ENCODE measurements at places on chromosomes 2 and 18.

DNA sequence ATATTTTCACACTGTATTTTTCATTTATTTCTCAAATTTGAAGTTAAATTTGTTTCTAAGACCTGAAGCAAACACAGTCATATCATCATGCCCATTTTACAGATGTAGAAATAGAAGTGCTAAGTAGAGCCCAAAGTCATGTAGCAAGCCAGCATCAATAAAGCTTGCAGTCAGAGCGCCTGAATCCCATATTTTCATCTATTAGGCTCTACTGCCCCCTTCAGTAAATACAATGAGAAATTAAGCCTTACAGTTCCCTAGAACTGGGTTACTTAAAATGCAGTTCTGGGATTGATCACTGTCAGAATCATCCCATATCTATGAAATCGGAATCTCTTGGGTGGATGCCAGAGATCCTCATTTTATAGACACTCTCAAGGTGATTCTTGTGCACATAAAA lies 419.9 kb downstream of the TGIF1 start:
- DNase-seq, result no peak

- no peak for DNase-seq
These were observed 36.8 kb downstream of the CHST10 start for GRCh38 chr2:100380681-100381080.

GRCh38 chr18:22691946-22692710 lies 241.0 kb upstream of the RBBP8 start:
- no peak for DNase-seq

DNA sequence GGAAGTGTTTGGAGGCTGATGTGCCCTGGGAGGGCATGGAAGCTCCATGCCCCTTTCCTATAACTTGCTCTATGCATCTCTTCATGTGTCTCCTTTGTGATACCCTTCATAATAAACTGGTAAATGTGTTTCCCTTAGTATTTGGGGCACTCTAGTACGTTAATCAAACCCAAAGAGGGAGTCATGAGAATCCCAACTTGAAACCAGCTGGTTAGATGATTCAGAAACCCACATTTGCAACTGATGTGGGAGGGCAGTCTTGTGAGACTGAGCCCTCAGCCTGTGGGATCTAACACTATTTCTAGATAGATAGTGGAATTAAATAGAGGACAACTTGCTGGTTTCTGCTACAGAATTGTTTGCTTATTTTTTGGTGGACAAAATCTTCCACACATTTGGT lies 20.3 kb downstream of the ANKRD30B start:
- no peak for DNase-seq

GRCh38 chr2:152054593-152054992 lies 44.3 kb downstream of the CACNB4 start:
- DNase-seq, result no peak

DNA sequence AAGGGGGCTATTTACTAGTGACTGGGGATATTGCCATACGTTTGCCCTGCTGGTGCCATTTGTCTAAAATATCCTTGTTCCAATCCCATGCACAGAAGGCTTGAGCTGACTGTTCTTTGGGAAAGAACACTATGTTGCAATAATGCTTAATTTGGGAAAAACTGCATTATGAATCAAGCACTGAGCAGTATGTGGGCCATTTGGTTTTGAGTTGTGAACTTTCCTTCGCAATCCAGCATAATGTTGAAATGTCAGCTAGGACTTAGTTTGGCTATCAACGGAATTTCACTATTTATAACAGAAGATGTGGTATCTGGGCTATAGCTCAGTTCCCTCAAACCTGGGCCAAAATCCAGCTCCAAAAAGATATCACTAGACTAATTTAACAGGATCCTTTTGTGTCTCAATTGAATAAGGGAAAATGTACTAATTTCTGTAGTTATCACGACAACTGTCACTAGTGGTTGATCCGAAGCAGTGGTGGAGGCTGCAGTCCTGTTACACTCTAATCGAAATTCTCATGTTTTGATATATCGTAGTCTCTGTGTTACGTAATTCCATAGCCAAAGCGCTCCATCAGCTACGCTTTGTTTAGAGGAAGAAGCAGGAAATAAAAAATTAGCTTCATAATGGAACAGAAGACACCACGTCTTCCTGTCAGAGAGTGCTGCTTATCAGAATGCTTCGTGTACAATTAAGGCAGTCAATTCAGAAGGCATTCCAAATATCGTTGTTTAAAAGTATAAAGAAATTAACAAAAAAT lies 686.8 kb upstream of the SALL3 start:
- no peak for DNase-seq

GRCh38 chr18:29009250-29009803 lies 832.4 kb upstream of the CDH2 start:
- no peak for DNase-seq

- no peak for DNase-seq
These were observed 270.8 kb downstream of the NYAP2 start for GRCh38 chr2:225670111-225670974.

DNA sequence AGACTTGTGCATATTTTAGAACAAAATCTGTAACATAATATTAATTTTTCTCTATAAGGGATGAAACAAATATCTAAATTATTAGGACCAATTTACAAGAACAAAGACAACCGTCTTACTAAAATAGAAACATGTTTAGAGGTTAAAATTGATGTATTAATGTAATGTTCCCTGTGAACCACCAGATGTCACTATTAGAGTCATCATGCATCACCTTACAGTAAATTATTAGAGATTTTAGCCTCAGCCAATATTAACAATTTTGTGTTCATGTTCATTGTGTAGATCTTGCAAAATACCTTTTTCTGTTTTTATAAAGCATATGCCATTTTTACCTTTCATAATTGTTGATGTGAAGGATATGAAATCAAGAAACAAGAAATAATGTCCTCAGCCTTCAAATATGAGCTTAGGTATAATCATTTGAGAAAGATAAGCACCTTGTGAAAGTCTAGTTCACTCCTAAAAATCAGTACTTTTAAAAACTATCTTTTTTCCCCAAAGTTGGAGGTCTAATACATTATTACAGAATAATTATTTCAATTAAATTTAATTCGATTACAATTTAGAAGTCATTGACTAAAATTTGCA lies 344.3 kb upstream of the KCNH7 start:
- no peak for DNase-seq

GRCh38 chr2:203650860-203651613 lies 55.4 kb upstream of the CD28 start:
- DNase-seq, result no peak

- no peak for DNase-seq
These were observed 87.5 kb upstream of the CTAGE1 start for GRCh38 chr18:22505141-22505591.

DNA sequence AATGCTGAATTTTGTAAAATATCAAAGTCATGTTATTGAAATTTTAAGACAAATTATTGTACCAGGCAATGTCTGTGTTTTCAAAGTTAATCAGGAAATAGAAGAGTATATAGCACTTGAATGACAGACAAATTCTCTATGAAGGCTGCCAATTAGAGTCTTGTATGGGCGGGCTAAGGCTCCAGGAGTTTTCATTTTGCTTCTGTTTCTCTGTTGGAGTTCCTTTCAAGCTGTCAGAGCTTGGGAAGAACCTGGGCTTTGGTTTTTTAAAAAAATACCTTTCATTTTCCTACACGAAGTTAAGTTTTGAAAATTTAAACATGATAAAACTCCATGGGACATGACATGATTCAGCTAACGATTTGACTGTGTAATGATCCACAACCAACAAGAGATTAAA lies 339.0 kb upstream of the KCNH7 start:
- DNase-seq, result no peak

DNA sequence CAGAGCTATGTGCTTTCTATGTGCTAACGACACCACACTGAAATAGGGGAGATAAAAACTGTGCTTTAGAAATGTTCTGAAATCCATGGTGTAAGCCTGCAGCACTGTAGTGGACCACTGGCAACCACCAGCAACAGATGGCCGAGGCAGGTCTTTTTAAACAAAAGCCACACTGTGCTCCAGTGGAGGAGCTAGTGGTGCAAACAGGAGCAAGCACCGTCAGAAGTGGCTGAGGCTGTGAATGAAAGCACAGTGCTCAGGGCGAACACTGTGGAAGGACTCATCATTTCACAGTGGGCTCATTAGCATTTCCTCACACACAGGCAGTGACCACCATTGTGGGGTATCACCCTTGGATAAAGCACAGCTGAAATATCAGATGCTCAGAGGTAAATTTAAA lies 22.9 kb upstream of the MTX2 start:
- DNase-seq, result no peak

DNA sequence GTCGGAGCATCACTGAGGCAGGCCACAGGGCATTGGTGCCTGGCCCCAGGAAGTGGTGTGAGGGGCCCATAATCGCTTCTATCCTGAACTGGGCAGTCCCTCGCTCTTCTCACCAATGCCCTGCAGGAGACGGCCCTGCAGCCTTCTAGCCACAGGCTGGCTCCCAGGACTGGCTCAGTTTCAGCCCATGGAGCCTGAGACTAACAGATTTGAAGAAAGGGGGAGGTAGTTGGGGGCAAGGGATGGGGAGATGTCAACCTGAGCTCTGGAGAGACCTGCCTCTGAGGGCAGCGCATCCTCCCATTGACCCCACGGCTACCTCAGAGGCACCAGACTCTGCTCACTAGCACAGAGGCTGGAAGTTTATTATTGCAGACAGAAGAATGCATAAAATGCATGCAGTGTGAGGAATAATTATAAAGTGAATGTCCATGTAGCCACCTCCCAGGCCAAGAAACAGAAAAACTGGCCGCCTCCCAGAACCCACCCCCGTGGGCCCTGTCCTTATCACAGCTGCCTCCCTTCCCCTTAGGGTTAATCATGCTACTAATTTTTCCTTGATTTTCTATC lies 1.4 kb downstream of the TOGARAM2 start:
- no peak for DNase-seq

DNA sequence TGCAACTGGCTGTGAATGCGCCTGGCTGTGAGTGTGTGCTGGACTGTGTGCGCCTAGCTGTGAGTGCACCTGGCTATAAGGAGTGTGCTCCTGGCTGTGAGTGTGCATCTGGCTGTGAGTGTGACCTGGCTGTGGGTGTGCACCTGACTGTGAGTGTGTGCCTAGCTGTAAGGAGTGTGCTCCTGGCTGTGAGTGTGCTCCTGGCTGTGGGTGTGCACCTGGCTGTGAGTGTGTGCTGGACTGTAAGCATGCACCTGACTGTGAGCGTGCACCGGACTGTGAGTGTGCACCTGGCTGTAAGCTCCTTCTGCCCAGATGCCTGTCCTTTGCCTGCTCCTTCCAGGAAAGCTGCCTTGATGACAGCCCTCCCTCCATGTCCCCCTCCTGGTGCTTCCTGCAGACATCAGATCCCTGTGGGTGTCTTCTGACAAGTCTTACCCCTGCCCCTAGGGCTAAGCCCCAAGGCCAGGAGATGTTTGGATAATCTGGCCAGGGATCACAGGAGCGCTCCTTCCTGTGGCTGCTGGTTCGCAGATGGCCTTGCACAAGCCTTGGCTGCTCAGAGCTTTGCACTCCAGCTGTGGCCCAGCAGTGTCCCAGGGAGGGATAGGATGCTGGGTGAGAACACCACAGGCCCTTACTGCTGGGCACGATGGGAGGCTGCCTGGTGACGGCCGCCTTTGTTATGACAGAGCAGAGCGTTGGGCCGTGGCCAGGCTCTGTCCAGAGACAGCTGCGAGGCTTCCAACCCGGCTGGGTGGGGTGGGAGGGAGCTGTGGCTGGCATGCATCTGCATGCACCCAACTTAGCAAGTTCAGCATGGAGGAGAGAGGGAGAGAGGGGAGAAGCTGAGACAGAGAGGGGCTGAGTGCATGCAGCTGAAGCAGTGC lies 89.9 kb downstream of the GLI2 start:
- no peak for DNase-seq

- no peak for DNase-seq
These were observed 21.5 kb upstream of the PELI1 start for GRCh38 chr2:64165706-64166105.

DNA sequence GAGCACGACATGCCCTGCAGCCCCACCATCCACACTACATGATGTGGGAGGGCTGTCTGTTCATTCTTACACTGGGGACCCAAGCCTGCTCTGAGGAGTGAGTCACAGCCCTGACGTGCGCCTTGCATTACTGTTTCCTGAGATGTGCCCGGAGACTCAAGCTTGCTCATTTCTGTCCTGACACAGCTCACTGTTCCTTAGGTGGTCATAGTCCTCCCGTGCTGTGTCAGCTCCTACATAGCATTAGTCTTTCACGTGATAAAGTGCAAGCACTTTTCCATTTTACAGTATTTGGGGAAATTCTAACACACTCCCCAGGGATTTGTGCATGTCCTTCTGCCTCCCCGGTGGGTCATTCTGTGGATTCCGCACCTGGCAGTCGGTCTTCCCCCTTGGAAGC lies 46.2 kb upstream of the TRIM43B start:
- no peak for DNase-seq

GRCh38 chr2:176494949-176495353 lies 225.7 kb downstream of the MTX2 start:
- DNase-seq, result no peak

DNA sequence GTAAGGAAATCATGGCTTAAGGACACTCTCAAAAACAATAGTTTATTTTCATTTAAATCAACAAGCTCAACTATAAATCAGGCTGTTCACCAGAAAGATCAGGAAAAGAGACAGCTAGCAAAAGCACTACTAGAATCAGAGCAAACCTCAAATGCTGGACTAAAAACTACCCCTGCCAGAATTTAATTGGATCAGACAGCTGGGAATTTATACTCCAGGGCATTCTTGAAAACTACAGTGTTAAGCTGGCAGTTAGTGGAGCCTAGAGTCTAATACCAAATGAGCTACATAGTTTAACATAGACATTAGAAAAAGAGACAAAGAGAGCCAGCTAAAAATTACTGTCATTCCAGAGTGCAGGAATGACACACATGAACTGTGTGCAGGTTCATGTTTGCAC lies 1016.4 kb upstream of the CRIM1 start:
- DNase-seq, result no peak

- peak; percentile 66 for DNase-seq
These were observed 64.1 kb downstream of the CHRNA1 start for GRCh38 chr2:174699993-174700766.

DNA sequence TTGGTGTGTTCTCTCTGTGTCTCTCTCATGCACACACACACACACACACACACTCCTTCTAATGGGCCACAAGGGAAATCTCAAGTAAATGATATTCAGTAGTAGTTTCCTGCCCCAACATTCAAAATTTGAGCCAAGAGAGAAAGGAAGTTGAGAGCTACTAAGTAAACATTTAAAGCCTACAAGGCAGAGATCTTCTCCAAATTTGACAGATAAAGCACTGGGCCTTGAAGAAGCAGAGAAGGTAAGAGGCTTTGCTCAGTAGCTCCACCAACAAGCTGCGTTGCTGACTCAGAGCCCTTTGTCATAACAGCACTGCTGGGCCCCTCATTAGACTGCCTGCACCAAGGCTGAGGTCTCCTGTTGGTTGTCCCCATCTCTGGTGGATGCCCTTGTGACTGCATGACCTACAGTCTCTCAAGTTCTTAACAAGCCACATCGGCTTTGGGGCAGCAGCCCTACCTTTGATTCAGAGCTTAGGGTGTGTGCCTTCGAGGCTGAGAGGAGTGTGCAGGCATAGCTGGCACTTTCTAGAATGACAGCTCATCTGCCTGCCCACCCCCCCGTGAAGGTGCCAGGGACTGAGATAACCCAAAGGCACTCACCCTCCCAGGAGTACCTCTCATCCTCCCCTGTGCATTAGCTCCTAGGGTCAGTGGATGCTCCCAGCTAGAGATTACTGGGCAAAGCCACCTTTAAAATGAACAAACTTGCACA lies 32.3 kb upstream of the NEB start:
- no peak for DNase-seq

GRCh38 chr2:34998741-34999140 lies 1356.8 kb upstream of the CRIM1 start:
- DNase-seq, result no peak

- DNase-seq, result peak; percentile 76
These were observed 138.0 kb downstream of the CTIF start for GRCh38 chr18:48676756-48677368.

- DNase-seq, result no peak
These were observed 135.5 kb downstream of the FHOD3 start for GRCh38 chr18:36432880-36433555.
